Testis (tissue), 5 donors: ENCODE measurements at places on chromosomes 6 and 20.

DNA sequence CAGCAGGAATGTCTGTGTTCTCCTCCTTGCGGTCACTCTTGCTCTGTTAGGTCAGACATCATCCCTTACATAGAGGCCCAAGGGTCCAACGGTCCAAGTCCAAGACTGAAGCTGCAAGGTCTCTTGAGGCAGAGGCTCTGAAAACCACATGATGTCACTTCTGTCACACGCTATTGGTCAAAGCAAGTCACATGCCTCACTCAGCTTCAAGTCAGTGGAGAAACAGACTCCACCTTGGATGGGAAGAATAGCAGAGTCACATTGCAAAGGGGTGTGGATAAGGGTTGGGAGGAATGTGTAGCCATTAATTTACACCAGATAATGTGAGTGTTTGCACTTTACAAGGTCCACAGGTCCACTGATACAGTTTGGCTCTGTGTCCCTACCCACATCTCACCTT lies 17.5 kb downstream of the SLC52A3 start:
- DNase-seq, result no peak

GRCh38 chr20:3180319-3180718 lies 7.0 kb upstream of the LZTS3 start:
- DNase-seq, result no peak

DNA sequence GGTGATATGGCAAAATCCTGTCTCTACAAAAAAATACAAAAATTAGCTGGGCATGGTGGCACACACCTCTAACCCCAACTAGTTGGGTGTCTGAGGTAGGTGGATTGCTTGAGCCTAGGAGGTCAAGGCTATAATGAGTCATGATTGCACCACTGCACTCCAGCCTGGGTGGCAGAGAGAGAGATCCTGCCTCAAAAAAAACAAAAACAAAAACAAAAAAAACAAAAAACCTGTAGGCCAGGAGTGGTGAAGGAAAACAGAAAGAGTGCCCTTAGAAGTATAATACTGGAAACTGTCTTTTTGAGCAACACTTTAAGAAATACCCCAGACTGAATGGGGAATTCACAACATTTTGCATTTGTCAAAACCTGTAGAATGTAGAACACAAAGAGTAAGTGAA lies 85.3 kb downstream of the JARID2 start:
- no peak for DNase-seq

DNA sequence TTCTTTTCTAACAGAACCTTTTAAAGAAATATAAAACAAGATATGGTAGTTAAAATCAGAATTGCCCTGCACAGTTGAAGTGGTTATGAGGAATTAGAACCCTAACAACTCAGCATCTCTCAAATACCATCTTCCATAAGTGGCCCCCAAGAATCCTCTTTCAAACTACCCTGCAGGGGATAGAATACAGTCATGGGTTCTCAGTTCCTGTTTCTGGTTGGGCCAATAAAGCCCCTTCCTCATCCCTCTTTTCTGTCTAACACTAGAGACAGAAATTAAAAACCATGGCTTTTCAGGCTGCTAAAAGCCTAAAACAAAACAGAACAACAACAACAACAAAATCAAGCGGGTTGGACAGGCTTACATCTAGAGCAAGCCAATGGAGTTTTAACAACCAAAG lies 6.7 kb upstream of the LCA5 start:
- DNase-seq, result no peak

GRCh38 chr20:44666066-44666465 lies 14.6 kb upstream of the ADA start:
- no peak for DNase-seq

DNA sequence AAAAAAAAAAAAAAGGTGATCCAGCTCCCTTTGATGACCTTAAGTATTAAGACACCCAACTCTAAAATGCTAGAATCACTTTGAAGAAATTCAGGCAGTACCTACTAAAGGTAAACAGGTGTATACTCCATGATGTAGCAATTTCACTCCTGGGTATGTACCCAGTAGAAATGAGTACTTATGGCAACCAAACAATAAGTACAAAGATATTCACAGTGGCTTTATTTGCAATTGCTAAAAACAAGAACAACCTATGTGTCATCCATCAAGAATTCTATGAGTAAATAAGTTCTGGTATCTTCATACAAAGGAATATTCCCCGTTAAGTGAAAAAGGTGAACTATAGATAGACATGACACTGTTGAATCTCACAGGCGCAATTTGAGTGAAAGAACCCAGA lies 29.4 kb downstream of the MDGA1 start:
- no peak for DNase-seq

DNA sequence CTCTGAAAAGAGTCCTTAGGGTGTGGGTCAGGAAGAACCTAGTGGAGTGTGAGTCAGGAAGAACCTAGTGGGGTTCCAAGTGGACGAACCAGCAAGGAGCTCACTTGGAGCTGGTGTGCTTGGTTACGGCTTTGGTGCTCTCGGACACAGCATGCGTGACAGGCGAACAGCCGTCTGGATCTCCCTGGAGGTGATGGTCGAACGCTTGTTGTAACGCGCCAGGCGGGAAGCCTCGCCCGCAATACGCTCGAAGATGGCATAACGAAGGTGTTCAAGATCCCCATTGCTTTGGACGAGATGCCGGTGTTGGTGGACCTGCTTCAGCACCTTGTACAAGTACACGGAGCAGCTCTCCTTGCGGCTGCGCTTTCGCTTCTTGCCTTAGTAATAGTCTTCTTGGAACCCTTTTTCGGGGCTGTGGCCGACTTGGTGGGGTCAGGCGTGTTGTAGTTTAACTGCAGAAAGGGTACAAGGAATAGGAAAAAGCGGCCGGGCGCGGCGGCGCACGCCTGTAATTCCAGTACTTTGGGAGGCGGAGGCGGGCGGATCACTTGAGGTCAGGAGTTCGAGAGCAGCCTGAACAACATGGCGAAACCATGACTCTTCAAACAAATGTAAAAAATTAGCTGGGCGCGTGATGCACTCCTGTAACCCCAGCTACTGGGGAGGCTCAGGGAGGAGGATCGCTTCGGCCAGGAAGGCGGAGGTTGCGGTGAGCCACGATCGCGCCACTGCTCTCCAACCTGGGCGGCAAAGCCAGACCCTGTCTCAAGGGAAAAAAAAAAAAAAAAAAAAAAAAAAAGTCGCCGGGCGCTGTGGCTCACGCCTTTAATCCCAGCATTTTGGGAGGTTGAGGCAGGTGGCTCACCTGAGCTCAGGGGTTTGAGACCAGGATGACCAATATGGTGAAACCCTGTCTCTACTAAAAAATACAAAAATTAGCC lies 48.0 kb downstream of the OR2B2 start:
- DNase-seq, result peak; percentile 48

GRCh38 chr6:14943116-14943515 lies 302.8 kb upstream of the JARID2 start:
- DNase-seq, result no peak
